Activated T-cell treated with anti-CD3 and anti-CD28 coated beads, Interleukin-2, amount 50 U/mL, for 72 hours (primary cell): ENCODE measurements at places on chromosomes 7 and 10. TPM values are rescaled to one million over a fixed set of nuclear protein-coding genes. Genes with fewer than 3 reads are reported as not detected.

Gene PNLIPRP2
- total RNA-seq, result not detected

Gene POLR1F
- total RNA-seq, result 22.0 TPM

Gene CNNM1
- 0.31 TPM for total RNA-seq

Gene OR2A1
- total RNA-seq, result not detected

Gene CXCL12
- not detected for total RNA-seq

Gene AFAP1L2
- total RNA-seq, result 1.8 TPM

Gene AHCYL2
- 44.8 TPM for total RNA-seq

Gene CFAP69
- total RNA-seq, result 0.79 TPM

Gene TFPI2
- 0.34 TPM for total RNA-seq

Gene CPN1
- not detected for total RNA-seq

Gene TFEC
- 0.14 TPM for total RNA-seq

Gene ZNF800
- 49.9 TPM for total RNA-seq

Gene LRRC17
- total RNA-seq, result 0.31 TPM

Gene C10orf62
- total RNA-seq, result not detected

Gene OR2A42
- not detected for total RNA-seq

Gene ACSM6
- total RNA-seq, result not detected

Gene LEP
- not detected for total RNA-seq

Gene ITPRID1
- total RNA-seq, result not detected

Gene TDRD1
- total RNA-seq, result 0.09 TPM

Gene MAGI2
- 0.44 TPM for total RNA-seq

Gene HECTD2
- total RNA-seq, result 5.4 TPM

Gene MRLN
- not detected for total RNA-seq

Gene TUBAL3
- not detected for total RNA-seq

Gene SUN3
- total RNA-seq, result not detected

Gene SPDYE2
- not detected for total RNA-seq
